ENCODE measurements at places on chromosomes 2 and 18.

- no peak for DNase-seq
Measured at GRCh38 chr2:18552351-18553077, 7.9 kb downstream of the RDH14 start.

DNA sequence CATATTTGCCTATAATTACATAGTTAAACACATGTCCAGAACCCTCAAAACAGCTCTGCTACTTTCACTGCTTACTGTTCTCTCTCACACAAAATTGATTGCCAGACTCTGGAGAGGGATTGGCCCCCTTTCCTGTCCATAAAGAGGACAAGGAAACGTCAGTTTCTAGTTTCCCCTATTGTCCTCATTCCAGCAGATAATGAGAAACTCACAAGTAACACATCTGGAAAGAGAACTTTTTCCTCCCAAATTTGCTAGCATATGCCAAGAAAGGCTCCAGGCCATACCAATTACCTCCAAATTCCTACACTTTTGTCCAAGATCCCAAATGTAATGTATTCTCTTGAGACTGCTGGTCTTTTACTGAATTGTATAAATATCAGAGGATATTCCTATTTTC lies 200.5 kb downstream of the EXOC6B start:
- no peak for DNase-seq

GRCh38 chr2:187988348-187988747 lies 303.3 kb upstream of the GULP1 start:
- DNase-seq, result no peak

GRCh38 chr2:238862701-238863100 lies 14.8 kb downstream of the TWIST2 start:
- no peak for DNase-seq

- DNase-seq, result no peak
Measured at GRCh38 chr2:8586457-8587051, 95.3 kb upstream of the ID2 start.

GRCh38 chr18:51070545-51070944 lies 40.5 kb downstream of the SMAD4 start:
- DNase-seq, result no peak

DNA sequence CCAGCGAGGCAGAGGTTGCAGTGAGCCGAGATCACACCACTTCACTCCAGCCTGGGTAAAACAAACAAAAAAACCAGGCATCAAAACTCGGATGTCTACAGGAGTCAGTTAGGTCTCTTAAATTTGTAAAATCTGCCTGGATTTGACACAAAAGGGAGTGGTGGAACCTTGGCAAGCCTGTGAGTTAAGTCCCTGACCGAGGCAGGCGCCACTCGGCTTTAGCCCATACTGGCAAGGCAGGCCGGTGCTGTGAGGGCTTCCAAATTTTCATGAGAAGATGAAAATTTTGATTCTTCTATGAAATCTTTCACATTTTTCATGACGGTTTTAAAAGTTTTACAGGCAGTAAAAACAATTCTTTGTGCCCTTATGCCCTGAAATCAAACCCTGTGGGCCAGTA lies 165.8 kb downstream of the FMNL2 start:
- DNase-seq, result no peak

DNA sequence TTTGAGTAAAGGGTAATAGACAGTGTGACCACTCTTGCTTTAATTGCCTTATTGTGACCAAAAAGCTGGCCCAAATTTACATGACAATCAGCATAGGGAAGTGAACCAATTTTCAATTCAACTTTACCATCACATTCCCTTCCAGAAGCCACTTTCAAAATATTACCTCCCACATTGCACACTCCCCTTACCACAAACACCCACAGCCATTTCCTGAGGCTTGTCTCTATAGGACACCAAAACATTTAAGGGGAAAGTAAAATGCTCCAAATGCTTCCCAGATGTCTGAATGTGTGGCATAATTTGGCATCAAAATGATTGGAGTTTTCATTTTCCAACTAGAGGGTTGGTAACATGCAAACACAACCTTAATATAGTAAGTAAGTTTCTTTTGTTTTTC lies 616.1 kb downstream of the SLC4A3 start:
- DNase-seq, result no peak

DNA sequence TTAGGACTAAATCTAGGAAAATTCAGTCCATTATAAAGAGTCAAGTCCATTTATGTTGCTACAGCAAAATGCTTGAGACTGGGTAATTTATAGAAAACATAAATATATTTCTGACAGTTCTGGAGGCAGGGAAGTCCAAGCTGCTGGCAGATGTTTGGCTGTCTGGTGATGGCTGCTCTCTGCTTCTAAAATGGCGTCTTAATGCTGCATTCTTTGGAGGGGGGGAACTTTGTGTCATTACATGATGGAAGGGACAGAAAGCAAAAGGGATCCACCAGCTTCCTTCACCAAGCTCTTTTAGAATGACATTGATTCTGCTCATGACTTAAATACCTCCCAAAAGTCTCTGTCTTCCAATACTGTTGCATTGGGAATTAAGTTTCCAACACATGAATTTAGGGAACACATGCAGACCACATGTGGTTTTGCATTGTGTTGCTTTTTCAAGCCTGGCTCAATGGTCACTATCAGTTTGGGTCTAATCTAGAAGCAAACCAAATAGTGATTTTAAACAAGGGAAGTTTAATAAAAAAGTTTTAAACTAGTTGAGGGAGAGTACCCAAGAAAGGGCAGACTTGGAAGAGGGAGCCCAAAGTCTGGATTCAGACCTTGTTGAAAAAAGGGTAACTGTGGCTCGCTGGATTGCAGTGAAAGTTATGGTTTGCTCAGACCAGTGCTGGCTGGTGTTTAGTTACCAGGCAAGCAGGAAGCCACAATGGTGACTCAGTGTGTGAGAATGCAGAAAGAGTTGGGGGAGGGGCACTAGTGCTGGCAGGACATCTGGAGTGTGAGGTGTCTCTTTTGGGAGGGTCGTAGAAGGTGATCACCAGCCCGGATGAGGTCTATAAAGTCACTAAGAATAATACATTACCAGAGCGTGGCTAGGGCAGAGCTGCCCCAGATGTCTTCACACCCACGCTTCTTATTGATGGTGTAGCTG lies 30.8 kb downstream of the C18orf54 start:
- DNase-seq, result peak; percentile 48

- DNase-seq, result no peak
Measured at GRCh38 chr18:26614374-26614773, 66.0 kb upstream of the KCTD1 start.
